Activated CD4-positive, alpha-beta T cell treated with anti-CD3 and anti-CD28 coated beads, Interleukin-2, amount 50 U/mL, for 4 hours (primary cell): ENCODE measurements at places on chromosomes 5 and 9.

- DNase-seq, result no peak
Observed at GRCh38 chr9:5041390-5042115, 56.5 kb downstream of the JAK2 start.

DNA sequence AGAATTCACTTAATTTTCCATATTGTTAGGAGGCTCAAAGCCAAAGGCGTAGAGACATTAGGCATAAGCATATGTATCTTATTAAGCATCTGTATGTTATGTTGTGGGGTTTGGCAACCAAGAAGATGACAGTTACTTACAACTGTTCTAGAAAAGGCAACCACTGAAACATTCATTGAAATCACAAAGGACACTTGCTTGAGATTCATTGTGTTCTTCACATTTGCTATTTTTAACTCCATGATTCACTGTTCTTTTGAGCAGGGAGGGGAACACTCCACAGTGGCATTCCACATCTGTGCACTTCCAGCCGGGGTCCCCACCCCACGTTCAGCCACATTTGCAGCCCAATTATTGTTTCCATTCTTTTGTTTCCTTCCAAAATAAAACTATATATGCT lies 107.1 kb downstream of the PALM2AKAP2 start:
- DNase-seq, result no peak

DNA sequence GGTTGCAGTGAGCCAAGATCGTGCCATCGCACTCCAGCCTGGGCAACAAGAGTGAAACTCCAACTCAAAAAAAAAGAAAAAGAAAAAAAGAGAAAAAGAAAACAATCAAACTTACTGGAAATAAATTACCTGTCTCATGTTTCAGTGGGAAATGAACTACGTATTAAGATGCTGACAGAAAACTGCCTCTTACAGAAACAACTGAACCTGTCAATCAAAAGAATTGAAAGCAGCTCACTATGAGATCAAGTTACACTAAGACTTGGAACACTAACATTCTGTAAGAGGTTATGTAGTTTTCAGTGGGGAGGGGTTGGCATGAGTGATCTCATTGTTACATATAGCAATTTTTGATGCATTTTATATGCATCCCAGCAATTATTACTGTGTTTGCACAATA lies 64.4 kb upstream of the SPATA31E1 start:
- DNase-seq, result no peak

- no peak for DNase-seq
Observed at GRCh38 chr9:91900055-91900796, 49.8 kb downstream of the ROR2 start.

DNA sequence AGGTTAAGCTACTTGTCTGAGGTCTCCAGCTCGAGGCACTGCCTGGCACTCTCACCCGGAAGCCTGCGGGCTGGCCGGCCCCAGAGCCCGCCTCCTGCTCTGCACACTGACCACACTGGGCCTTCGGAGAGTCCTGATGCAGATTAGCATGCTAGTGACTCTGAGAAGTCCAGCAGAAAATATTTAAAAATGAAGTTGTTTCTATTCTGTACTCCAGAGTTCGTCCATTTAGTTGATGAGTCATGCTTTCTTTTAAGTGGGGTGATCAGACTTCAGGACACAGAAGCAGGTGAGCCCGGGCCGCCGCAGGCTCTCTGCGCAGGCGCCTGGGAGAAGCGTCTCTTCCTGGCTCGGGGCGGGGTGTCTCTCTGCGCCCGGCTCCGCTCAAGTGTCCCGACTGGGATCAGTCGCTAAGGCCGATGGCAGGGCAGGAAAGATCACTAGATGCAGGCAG lies 32.5 kb downstream of the FAM240B start:
- DNase-seq, result no peak

DNA sequence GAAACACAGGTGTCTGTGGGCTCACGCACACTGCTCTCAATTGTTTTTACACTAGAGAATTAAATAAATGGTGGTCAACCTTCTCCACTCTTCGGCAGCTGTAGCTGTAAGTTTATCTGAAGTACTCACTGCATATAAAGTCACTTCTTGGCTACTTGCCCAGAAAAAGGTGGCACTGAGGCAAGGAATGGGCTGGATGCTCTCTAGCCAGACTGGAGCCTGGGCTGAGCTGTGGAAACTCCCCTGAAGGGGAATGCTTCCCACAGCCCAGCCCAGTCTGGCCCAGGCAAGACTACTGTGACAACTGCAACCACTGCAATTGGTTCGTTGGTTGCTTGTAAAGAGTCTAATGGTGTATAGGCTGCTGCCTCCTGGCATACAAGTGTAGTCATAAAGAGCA lies 4.5 kb downstream of the LEAP2 start:
- DNase-seq, result no peak

- DNase-seq, result no peak
Observed at GRCh38 chr5:11355491-11355890, 548.8 kb downstream of the CTNND2 start.

DNA sequence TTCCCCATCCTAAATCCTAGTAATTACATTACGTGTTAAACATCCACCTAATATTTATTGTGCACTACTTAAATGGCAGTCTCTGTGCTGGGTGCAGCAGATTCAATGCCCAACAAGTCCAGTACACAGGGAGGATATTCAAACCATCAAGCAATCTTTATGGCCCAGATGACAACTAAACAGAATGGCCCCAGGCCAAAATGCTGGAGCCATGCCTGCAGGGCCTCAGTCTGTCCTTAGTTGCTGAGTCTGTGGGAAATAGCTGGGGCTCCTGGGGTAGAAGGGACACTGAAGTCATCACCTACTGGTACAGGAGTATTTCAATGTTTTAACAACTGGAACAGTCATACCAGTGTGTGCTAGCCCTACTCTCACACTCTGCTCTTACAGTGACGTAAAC lies 153.5 kb downstream of the ZNF608 start:
- DNase-seq, result no peak

- DNase-seq, result no peak
Observed at GRCh38 chr5:56873056-56873455, 36.3 kb upstream of the SETD9 start.

DNA sequence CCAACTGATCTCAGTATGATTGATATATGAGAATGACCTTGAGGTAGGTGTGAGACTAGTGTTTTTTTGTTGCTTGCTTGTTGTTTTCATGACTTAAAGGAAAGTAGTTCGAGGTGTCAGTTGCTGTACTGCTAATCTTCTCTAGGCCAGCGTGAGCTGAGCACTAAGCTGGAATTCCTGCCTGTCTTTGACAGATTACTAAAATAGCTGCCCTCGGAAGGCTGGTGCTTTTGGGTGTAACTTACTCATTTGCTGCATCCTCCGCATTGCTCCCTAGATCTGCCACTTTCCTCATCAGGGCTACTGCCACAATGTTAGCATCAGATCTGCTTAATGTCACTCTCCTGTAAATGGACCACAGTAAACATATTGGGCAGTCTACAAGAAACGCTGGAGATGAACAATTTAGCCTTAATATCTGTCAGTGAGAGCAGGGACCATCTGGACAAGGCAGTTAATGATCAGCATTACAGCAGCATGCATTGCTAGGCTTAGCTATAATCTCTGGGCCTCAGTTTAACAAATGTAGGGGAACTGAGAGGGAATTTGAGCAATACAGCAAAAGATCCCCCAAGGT lies 106.6 kb upstream of the CDH6 start:
- DNase-seq, result no peak

- DNase-seq, result no peak
Observed at GRCh38 chr5:108634010-108634616, 113.6 kb upstream of the FER start.

DNA sequence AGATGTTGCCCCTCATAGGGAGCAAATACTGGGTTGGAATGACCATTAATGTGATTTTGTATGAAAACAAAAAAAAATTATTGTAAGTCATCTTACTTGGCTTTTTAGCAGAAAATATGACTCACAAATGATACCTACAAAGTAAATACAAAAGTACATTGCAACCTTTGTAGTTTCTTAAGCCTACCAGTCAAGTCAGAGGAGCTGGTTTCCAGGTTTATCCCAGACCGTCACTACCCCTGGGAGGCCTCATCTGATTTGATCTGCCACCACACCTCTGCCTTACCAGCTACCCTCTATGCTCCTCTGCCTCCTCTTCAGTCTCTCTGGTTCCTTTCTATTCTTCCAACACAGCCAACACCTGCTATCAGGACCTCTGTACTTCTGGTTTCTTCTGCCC lies 349.9 kb upstream of the CCNH start:
- no peak for DNase-seq

DNA sequence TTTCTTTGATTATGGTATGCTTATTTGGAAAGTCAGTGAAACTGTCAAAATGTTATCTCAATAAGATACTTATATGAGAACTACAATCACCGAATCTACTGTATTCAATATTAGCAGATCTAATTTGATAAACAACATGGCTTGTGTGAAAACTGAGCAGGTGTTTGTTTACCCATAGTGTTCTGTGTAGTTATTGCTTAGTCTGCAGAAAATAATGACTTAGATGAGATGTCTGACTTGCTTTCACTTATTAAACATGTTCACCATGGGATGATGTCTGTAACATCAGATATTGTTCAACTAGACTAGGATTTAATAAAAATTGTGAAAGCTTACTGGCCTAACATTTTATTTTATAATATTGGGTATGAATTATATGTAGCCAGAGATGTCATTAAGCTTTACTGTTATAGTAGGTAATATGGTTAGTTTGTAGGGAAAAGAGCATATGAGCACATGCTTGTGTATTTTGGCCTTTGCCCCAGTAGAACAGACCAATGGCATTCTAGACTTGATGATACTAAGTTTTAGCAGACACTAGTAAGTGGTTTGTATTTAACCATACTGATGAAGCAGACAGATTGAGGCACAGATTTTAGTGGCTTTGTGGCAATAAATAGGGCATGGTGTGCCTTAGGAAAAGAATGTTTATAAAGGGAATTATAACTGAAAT lies 16.4 kb downstream of the SUB1 start:
- DNase-seq, result no peak
